Amygdala (tissue), 56 donors: ENCODE measurements at places on chromosomes 1 and 21.

GRCh38 chr1:170790175-170790574 lies 126.2 kb downstream of the PRRX1 start:
- no peak for DNase-seq

DNA sequence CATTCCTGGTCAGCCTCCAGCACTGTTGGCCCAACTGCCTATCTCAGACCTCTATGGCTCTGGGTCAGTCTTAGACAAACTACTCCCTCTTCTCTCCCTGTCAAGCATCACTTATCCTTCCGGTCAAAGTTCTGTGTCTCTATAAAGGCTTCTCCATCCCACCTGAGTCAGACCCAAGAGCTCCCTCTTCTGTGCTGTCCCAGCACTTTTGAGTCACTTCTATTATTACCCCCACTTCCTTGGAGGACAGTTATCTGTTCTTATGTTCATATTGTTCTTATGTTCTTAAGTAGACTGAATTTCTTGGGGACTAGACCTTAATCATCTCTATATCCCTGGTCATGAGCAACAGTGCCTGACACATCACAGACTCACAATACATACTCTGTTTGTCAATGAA lies 29.2 kb upstream of the IL10 start:
- no peak for DNase-seq

- no peak for DNase-seq
Measured at GRCh38 chr1:66464802-66465201, 69.2 kb upstream of the SGIP1 start.

DNA sequence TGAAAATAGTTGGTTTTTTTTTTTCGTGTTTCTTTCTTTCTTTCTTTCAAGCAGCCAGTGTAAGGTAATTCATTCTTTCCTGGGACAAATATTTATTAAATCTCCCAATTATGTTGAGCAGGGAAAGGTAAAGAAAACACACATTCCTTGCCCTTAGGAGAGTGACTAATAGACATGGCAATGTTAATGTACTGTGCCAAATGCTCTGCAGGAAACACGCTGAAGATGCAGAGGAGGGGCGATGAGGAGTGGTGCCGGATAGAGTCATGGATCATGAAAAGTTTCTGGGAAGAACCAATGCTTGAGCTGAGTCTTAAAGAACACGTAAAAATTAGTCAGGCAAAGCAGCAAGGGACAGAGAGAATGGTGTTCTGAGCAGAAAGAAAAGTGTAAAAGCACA lies 199.2 kb downstream of the DNM3 start:
- no peak for DNase-seq

- no peak for DNase-seq
Measured at GRCh38 chr21:34730194-34730593, 61.4 kb downstream of the CLIC6 start.

- no peak for DNase-seq
Measured at GRCh38 chr1:67953301-67953700, 97.1 kb downstream of the DIRAS3 start.

DNA sequence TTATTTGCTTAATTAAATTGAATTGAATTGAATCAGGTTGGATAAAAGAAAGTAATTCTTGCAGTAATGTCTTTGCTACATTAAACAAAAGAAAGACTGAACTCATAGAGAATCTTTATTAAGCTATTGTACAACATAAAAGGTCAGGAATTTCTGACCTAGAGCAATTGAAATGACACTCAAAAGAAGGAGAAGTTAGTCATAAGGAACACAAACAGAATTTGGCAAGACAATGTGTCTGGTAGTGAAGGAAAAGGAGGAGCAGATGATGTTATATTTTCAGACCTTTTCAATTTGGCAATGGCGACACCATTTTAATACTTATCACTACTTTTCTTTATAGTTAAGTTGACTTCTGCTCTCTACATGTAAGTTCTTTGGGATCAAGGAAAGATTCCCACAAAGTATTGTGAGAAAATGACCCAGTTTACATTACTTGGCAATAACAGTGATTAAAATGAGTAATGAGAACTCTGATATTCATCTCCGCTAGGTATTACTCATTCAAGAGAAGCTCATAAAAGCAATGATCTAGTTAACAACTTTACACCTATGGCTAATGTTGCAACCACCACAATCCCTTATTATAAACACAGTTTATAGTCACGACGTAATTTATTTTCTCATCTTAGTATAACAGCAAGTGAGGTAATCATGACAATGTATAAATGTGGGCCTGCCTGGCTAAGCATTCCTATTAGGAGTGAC lies 14.7 kb upstream of the KRTAP21-1 start:
- DNase-seq: no peak

DNA sequence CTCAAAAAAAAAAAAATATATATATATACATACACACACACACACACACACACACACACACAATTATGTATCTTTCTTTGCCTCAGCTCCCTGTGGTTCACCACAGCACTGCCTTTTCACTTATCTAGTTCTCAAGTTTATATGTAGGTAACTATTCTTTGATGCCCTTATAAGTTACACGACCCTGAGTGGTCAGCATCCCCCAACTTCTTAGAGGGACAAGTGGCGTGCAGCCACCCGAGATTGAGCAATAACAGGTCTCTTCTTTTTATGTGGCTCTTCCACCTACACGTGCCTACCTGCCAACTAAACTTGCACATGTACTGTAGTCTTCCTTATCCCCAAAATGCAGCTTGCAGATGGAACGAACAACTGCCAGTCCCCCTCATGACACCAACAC lies 120.8 kb downstream of the GABPA start:
- no peak for DNase-seq

- DNase-seq: no peak
Measured at GRCh38 chr1:55478742-55479141, 263.6 kb upstream of the USP24 start.

DNA sequence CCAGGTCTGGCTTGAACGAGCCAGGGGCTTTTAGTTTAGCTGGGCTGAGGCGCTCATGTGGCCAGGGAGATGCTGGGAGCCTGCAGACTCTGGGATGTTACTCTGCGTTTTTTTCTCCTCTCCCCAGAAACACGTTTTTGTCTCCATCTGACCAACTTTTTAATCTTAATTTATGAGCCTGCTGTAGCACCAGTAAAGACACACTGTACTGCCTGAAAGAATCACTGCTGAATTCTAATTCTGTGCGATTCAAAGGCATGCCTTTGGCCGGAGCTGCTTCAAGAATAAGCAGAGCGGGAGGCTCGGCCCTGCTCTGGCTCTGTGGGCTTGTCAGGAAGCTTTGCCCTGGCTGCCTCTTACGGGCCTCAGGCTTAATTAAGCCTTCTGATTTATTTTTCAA lies 129.5 kb downstream of the CAMTA1 start:
- DNase-seq: no peak

DNA sequence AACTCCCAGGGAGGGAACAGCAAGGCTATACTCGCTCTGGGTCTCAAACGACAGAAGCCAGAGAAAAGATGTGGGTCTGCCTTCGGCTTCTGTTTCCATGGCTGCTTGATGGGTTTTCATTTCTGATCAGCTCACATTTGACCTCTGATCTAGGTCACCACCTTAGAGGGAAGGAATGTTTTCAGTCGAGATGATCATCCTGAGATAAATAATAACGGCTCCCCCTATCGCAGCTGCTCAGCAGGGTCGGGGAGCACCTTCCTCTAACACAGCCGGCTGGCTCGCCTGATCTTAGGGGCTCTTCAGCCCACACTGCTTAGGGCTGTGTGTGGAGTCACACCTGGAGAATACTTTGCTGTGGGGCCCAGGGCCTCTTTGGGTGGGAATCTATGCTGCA lies 53.1 kb upstream of the ZNF648 start:
- no peak for DNase-seq

DNA sequence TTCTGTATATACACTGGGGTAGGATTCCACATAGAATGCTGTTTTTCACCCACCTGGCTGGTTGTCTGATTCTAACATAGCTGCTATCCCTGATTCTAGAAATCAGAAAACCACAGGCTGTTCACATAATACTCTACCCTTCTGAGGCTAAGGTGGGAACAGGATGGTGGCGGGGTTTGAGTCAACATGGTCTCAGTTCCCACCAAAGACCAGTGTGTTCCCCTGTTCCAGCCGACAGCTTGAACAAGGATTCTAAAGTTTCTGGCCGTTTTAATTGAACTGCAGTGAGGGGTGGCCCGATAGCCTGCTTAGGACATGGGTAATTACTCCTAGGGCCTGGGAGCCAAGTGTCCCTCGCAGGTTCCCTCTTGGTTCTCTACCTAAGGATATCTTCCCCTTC lies 38.4 kb downstream of the PEX14 start:
- DNase-seq: no peak

DNA sequence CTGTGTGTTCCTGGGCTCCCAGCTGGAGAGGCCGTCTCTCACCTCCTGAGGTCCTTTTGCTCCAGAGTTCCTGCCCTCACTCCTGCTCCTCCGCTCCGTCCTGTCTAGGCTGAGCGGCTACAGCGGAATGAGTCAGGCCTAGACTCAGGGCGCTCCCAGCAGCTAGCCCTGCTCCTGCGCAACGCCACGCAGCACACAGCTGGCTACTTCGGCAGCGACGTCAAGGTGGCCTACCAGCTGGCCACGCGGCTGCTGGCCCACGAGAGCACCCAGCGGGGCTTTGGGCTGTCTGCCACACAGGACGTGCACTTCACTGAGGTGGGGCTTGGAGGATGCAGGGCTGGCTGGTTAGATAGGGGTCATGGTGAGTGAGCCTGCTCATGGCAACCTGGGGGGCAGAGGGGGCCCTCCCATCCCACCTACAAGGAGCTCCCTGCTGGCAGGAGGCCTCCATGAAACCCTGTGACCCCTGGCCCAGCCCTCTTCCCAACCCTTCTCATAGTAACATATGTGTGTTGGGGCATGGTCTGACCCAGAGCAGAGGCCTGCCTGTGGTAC lies 15.1 kb downstream of the PSRC1 start:
- no peak for DNase-seq

GRCh38 chr1:159091607-159092031 lies 15.1 kb upstream of the AIM2 start:
- no peak for DNase-seq
